ENCODE measurements at places on chromosomes 12 and 14.

DNA sequence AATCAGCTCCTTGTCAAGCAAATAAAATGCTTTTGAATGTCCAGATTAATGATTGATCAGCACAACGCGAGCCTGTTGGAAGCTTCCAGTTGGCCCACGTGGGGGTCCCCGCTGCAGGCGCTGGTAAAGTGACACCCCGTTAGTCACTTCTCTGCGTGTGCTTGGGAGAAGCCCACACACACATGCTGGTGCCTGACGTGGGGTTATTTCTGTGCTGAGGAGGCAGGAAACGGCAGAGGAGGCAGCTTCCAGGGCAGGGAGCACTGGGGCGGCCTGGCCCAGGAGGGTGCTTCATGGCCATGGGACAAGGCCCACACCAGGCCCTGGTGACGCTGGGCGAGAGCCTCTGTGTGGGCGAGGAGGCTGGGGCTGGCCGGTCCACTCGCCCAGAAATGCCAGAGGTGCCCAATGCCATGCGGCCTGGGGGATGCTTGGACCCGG is 101.5 kb downstream of the KIF26A start:
- no peak for DNase-seq

DNA sequence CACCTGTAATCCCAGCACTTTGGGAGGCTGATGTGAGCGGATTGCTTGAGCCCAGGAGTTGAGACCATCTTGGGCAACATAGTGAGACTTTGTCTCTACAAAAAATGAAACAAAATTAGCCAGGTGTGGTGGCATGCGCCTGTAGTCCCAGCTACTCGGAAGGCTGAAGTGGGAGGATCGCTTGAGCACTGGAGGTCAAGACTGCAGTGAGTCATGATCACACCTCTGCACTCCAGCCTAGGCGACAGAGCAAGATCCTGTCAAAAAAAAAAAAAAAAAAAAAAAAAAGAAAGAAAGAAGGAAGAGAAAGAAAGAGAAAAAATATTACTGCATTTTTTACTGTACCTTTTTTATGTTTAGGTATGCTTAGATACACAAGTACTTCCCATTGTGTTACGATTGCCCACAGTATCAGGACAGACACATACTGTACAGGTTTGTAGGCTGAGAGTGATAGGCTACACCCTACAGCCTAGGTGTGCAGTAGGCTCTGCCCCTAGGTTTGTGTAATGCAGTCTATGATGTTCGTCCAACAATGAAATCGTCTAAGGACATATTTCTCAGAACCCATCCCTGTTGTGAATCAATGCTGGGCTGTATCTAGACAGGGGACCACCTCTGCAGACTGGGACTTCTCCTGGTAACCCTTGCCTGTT is 160.4 kb upstream of the PWP1 start:
- no peak for DNase-seq

- DNase-seq, result no peak
These were observed 251.6 kb upstream of the ALG10 start for GRCh38 chr12:33770652-33771051.

- DNase-seq, result no peak
These were observed 69.8 kb downstream of the DPF3 start for GRCh38 chr14:72824051-72824450.

DNA sequence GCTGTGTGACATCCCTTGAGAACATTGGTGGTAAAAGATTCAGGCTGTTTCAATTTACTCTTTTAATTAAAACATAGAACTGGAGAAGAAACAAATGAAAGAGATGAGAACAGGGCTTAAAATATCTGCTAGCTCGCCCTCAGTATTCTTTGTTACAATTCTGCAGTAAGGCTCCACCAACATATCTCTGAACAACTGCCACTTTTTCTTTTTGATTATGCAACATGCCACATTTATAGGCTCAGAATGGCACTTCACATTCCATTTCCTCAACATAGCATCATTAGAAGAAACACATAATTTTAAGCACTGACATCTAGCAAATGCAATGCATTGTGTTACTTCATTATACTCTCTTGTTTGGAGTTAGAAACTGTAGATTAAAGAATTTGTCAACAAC is 1315.2 kb downstream of the LRFN5 start:
- no peak for DNase-seq

GRCh38 chr14:32078023-32078857 is 1.1 kb downstream of the ARHGAP5 start:
- peak; percentile 7 for DNase-seq

DNA sequence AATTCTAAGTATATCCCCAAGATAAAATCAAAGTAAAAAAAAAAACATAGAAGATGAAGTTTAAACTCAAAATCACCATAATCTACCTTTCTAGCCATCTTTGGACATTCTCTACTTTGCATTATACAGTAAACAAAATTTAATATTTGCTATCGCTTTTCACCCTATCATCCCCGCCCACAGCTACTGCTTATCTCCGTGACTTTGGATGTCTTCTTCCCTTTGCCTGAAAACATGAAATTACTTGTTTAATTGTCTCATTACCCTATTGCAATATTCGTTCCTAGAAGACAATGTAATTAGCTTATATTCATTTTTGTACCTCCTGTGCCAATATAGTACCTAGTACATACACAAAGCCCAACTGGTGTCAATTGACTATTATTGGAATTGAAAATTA is 9.3 kb downstream of the SYNJ2BP start:
- no peak for DNase-seq

DNA sequence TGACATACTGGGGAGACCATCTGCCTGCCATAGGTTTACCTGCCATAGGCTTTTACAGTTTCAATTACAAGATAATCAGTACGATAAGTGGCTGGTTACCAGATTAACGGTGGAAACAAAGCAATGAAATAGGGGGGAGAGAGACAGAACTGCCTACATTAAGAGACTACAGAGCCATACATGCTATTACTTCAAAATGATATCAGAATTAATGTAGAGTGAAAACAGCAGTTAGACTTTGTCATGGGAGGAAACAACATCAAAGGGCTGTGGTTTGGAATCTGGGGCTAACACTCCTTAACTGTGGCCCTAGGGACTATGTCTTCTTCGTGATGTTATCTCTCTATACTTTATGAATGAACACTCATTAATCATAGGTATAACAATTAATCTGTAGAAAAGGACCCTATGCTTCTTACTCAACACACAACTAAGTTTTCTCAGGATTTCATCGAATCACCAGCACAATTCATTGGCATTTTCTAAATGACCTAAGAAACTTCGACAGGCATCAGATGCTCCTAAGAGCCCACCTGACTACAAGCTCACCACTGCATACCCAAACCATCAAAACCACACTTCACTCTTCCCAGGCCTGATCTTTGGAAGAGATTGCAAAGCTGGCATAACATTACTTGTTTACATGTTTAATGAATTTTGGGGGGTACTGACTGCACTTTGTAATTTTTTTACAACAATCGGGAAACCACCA is 475.6 kb upstream of the SOX5 start:
- no peak for DNase-seq

DNA sequence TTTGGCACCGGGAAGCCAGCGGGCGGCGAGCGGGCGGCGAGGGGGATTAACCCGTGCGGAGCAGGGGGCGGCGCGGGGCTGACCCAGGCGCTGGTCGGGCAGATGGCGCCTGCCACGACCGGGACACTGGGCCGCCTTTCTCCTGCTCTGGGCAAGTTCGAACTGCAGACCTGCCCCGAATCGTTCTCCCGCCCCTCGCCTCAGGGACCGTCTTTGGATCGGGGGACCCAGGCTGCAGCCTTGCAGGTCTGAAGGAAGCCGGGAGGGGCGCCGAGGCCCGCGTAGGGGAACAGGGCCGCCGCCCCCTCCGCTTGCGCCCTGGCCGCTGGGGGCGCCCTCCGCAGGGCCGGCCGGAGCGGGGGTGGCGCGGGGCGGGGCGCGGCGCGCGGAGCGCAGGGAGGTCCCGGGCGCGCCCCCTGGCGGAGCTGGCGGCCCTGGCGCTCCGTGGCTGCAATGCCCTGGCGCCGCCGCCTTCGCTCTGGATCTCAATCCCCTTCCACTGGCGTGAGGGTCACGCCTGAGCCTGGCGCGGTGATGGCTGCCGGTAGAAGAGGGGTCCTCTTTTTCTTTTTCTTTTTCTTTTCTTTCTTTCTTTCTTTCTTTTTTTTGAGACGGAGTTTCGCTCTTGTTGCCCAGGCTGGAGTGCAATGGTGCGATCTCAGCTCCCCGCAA is 449 bp upstream of the LTBP2 start:
- DNase-seq, result peak; percentile 87

- no peak for DNase-seq
These were observed 54.6 kb upstream of the TBX3 start for GRCh38 chr12:114738460-114739184.

Data from stimulated activated CD4-positive, alpha-beta T cell treated with anti-CD3 and anti-CD28 coated beads, Interleukin-15, amount 100 ng/mL, for 24 hours (primary cell).